ENCODE measurements at places on chromosomes 3 and 15.

- DNase-seq = no peak
Measured at GRCh38 chr3:191301017-191301416, 28.2 kb upstream of the CCDC50 start.

GRCh38 chr15:70672081-70672480, 91.3 kb downstream of the UACA start:
- DNase-seq = no peak

GRCh38 chr3:129490273-129490675, 38.2 kb upstream of the RHO start:
- DNase-seq = peak; percentile 63

DNA sequence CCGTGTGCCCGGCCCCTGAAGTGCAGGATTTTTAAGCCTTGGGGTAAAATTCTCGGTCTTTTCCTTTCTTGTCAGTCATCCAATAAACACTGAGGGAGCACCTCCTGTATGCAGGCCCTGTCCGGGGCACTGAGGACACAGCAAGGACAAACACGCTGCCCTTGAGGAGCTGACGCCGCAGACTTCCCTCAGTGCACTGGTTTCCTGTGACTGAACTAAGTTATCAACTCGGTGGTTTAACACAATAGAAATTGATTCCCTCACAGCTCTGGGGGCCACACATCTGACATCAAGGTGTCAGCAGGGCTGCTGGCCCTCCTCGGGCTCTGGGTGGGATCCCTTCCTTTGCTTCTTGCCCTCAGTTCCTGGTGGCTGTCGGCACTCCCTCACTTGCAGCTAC, 65.1 kb downstream of the ZNF445 start:
- no peak for DNase-seq

DNA sequence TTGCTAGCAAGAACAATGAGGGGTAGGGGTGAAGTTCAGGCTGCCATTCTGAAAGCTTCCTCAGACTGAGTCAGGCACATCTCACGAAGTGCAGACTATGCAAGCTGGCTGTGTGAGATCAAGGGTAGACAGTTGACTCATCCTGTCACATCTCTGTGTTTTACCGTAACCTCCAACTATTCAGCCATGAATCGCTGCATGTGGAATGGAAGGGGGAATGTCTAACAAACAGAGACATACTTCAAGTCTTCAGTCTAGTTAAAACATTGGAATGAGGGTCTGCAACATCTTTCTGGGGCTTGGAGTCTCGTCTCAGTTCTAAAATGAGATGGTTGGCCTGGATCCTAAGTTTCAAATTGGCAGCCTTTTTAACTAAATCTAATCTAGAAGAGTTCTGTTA, 25.9 kb downstream of the AGTR1 start:
- DNase-seq = peak; percentile 8

GRCh38 chr3:101988596-101988995, 139.3 kb downstream of the NFKBIZ start:
- DNase-seq = no peak

DNA sequence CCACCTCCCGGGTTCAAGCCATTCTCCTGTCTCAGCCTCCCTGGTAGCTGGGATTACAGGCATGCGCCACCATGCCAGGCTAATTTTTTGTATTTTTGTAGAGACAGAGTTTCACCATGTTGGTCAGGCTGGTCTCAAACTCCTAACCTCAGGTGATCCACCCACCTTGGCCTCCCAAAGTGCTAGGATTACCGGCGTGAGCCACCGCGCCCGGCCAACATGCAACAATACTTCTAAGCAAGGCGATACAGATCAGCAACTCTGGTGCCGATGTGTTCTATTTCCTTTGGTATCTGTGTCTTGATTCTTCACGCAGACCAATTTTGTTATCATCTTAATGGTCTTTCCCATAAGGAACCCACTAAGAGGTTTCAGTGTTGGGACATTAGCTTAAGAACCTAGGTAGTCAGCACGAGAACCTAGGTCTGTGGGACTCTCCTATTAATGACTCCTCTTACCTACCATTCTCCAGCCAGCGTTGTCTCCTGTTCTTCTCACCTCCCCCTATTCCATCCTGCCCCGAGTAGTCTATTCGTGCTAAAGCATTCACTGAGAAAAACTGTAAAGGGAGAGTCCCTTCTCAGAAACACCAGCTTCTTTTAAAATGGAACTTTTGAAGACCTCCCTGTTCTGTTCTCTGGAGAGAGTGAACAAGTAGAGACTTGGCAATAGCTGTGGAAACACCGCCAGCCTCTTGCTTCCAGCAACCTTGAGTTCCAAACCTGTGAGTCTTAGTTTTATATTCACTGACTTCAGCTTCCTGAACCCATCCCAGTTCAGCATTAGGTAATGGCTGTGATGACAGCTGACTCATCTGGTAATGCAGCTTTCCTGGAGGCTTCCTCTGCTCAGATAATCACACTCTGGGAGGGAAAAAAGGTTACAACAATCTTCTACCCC, 61.2 kb downstream of the TSC22D2 start:
- DNase-seq = peak; percentile 62

- no peak for DNase-seq
Measured at GRCh38 chr3:77086408-77086807, 46.5 kb downstream of the ROBO2 start.
